Dermis microvascular lymphatic vessel endothelial cell (primary cell): ENCODE measurements at places on chromosomes 3 and 15. TPM values are rescaled to one million over a fixed set of nuclear protein-coding genes. Genes with fewer than 3 reads are reported as not detected.

DNA sequence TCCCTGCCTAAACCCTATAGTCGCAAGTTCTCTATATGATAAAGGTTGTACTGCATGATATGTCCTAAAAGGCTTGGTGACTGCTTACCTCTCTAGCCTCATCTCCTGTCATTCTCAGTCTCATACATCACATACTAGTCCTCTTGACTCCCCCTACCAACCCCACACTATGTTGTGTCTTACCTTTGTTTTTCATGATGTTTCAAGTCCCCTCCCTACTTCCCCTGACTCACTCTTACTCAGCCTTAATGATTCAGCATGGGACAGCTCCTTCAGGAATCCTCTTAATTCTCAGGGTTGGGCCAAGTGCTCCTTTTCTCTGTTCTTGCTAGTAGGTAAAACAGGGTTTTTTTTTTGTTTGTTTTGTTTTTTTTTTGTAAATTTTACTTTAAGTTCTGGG is 49.6 kb downstream of the SLMAP start:
- DNase-seq, result no peak

Gene C2CD4B
- total RNA-seq, result 28.2 and 44.5 TPM in 2 replicates

Gene GP9
- not detected in 2 replicates for total RNA-seq

DNA sequence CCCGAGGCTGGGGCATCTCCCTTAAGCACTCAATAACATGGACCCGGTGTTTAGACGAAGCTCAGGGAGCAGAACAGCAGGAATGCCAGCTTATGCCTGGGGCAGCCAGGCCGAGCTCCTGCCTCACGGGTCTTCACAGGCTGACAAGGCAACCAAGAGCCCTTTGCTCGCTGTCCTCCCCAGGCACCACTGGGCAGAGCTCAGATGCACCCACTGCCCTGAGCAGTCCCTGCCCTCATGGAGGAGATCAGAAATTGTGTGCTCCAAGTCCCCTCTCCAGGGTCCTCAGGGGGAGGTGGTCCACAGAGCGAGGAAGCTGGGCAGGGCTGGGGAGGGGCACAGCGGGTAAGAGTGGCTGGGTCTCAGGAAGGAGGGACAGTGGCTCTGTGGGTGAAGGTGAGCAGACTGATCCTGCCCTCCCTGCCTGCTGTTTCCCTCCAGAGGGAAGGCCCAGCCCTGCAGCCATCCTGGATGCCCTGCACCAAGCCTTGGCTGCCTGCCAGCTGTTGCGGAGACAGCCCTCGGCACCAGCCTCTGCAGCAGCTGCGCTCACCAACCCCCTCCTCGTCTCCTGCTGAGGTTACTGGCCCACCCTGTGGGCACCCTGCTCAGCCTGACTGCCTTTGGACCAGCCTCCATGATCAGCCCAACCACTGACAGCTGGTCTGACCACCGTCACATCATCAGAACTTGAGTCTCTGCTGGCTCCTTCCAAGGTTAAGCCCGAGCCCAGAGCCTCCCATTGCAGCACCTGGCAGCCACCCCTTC is 21.1 kb upstream of the GP9 start:
- DNase-seq, result no peak

- peak; percentile 58 for DNase-seq
These were observed 40.9 kb upstream of the IDH2 start for GRCh38 chr15:90143166-90143655.

- no peak for DNase-seq
These were observed 804 bp upstream of the BRPF1 start for GRCh38 chr3:9730657-9731205.

DNA sequence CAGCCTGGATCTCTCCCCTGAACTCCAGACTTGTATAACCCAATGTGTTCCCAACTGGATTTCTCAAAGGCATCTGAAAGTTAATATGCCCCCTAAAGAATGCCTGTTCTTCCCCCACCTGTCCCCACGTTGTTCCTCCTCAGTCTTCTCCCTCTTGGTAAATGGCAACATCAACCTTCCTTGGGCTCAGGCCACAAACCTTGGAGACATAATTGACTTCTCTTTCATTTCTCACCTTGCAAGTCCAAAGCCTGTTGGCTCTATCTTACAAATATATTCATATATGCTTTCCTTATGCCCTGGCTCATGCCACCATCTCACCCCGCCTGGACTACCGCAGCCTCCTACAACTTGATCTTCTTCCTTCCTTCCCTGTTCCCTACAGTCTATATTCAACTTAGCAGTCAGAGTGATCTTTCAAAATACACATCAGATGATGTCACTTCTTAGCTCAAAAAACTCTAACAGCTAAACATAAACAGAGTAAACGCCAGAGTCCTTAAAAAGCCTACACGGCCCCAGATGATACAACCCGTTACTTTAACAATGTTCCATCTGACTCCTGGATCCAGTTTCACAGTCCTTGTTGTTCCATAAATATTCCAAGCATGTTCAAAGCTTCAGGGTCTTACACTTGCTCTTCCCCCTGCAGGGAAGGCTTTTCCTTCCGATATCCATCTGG is 66.2 kb downstream of the ETV5 start:
- no peak for DNase-seq

Gene XIRP1
- total RNA-seq, result not detected in 2 replicates

DNA sequence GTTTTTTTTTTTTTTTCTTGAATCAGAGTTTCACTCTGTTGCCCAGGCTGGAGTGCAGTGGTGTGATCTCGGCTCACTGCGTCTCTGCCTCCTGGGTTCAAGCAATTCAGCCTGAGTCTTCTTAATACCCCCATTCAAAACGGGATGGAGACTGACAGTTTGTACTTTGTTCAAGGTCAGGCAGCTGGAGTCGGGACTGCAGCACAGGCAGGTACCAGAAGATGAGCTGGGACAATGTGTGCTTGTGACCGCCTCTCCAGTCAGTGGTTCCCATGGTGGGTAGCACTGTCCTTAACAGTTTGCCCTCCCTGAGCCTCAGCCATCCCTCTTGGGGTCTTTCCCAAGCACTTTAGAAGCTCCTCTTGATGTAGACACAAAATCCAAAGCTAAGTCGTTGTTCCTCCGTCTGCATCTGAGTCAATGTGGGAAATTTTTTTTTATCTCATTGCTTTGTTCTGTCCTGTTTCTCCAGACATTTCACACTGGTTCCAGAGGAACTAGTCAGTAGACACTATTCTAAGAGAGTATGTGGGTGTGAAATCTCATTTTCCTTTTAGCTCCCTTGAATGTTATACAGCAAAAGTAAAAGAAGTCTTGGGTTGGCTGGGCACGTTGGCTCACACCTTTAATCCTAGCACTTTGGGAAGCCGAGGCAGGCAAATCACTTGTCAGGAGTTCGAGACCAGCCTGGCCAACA is 5.3 kb upstream of the TTLL13 start:
- DNase-seq, result no peak

Gene B3GALNT1
- total RNA-seq, result 11.9 and 12.9 TPM in 2 replicates

GRCh38 chr3:39232859-39233258 is 40.5 kb upstream of the XIRP1 start:
- no peak for DNase-seq

DNA sequence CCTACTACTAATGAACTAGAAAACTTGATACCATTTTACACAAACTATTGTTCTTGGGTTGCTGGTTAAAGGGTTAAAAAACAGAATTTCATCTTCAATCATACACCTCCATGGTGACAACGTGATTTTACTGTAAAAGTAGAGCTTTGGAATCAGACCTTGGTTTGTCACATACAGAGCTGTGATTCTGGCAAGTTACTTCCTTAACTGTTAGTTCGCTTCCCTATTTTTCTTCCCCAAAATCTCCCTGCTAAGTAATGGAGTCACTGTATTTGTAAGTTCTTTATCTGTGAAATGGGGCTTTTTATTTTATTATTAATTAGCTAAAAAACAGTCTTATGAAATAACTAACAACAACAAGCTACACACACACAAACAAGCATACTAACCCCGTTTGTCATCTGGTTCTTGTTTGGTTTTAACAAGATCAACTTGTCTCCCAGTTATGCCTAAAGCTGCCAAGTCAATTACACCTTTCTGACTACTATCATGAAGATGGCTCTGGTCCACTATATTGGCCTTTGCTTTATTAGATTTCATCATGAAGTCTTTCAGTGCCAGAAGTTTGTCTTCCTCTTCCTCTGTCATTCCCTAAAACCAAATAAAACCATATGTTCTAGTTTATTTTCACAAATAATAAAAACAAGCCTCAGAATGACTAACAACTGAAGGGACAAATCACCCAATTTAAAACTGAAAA is 38.6 kb downstream of the PIK3R4 start:
- DNase-seq, result no peak

- peak; percentile 56 for DNase-seq
These were observed 4.6 kb downstream of the BCL6 start for GRCh38 chr3:187740421-187741399.

Gene NDN
- 20.3 and 52.2 TPM in 2 replicates for total RNA-seq

DNA sequence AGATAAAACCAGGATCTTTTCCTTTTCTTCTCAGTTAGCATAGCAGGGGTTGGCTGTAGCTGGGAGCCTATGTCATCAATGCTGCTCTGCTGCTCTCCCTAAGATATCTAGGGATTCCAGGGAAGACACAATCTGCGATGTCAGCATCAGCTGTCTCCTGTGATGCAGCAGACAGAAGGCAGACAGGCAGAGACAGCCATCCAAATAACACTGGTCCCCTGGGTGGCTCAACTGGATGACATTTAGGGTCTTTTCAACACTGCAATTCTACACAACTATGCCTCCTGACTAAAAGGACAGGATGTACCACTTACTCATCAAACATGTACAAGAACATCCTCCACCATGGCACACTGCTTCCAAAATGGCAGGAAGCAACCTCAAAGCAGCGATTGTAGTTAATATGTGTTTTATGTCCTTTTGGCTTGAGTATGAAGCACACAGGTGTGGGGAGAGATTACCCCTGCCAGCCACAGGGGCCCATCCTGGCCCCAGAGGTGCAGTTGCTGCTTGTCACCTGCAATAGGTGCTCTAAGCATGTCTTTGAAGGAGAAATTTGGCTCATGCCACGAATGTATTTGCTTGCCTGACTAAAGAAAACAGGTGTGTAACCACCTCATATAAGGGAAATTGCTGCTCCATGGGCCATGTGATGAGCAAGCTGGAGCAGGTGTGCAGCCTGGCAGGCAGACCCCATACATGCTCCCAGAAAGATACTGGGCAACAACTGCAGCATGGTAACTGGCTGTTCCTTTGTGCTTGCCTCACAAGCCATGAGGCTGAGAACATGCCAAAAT is 357.8 kb downstream of the VPS13C start:
- no peak for DNase-seq
